Adrenal gland (tissue), 19 donors: ENCODE measurements at places on chromosomes 1 and 21. TPM values are rescaled to one million over a fixed set of nuclear protein-coding genes. Genes with fewer than 3 reads are reported as not detected.

The FAM151A gene
- not detected for total RNA-seq

The SLC45A3 gene
- total RNA-seq, result 8.1 TPM

The SAMSN1 gene
- total RNA-seq, result 12.6 TPM

The WNT2B gene
- total RNA-seq, result 2.4 TPM

The RNF207 gene
- total RNA-seq, result 7.4 TPM

The HPDL gene
- total RNA-seq, result 0.19 TPM

The DIRAS3 gene
- total RNA-seq, result 34.7 TPM

The TRIM67 gene
- 0.22 TPM for total RNA-seq

The B3GALT6 gene
- total RNA-seq, result 11.7 TPM

The GORAB gene
- total RNA-seq, result 18.3 TPM

The CRNN gene
- not detected for total RNA-seq

The SRGAP2 gene
- 44.9 TPM for total RNA-seq

The HHIPL2 gene
- total RNA-seq, result 3.4 TPM

The NCAM2 gene
- 9.1 TPM for total RNA-seq

The PITHD1 gene
- total RNA-seq, result 91.7 TPM

The RRAGC gene
- total RNA-seq, result 24.2 TPM

The S1PR1 gene
- 41.9 TPM for total RNA-seq

The OPRD1 gene
- not detected for total RNA-seq

The CYP4Z1 gene
- 0.23 TPM for total RNA-seq
